ENCODE measurements at places on chromosomes 2 and 18.

- no peak for DNase-seq
These were observed 14.7 kb downstream of the CDK15 start for GRCh38 chr2:201821080-201821479.

- no peak for DNase-seq
These were observed 1155.4 kb downstream of the BCL11A start for GRCh38 chr2:59398081-59398480.

GRCh38 chr2:19574778-19575260 lies 216.4 kb upstream of the OSR1 start:
- no peak for DNase-seq

DNA sequence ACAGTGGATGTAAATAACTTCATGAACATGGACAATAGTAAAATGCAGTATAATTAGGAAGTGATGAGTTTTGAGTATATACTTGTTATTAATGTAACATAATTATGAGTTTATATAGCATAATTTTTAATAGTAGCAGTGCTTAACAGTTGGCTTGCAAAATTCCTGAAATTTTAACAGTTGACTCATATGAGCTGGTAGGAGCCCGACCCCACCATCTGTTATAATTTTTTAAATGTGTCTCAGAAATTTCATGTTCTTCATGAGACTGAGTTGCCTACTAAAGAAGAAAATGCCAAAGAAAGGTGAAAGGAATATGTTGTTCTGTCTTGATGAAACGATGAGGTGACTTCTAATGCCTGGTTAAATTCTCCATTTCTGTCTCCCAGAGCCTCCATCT lies 62.6 kb downstream of the ITGB1BP1 start:
- peak; percentile 54 for DNase-seq

GRCh38 chr2:55010149-55010591 lies 40.1 kb downstream of the RTN4 start:
- DNase-seq = peak; percentile 70

DNA sequence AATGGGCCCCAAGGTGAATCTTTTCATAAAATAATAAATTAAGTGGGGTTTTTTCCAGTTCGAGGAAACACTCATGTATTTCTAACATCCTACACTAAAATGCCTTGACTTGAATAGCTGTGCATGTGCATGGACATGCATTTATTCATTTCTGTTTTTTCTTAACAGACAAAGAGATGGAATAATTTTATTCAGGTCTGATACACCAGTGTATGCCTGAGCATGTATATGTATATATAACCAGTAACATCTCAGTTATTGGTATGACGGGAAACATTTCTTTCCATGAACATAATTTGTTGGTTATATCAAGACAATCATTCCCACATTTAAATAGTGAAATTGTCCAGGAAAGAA lies 468.7 kb upstream of the TNP1 start:
- DNase-seq = no peak

GRCh38 chr18:35022426-35023001 lies 18.7 kb upstream of the MAPRE2 start:
- DNase-seq = no peak

DNA sequence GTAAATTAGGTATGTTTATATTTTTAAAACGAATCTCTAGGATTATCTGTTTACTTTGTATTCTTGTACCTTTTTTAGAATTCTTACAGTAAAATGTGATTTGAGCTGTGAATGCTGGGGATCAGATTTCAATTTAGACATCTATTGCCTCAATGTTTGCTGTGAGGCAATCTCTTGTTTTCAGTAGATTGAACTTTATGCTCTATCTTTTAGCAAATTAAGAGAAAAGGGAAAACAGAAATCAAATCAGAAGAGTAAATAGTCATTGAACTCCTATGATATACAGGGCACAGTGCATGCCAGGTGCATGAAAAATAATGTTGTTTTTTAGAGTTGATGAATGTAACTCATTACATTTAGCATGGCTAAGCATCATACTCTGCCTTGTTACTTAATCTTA lies 39.5 kb downstream of the ZC3H6 start:
- no peak for DNase-seq

DNA sequence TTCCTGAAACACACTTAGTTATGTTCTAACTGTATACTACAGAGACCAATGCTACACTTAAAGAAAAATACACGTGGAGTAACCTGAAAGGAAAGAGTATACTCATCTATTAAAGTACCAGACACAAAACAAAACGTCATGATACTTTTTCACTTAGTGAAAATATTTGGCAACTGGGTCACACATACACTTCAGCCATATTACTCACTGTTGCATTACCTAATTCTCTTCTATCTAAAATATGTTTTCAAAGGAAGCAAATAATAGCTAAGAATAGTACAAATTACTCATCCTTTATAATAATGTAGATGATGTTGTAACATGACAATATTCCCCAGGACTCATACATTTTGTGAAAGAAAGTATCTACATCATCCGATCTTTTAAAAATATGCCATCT lies 76.5 kb upstream of the EPB41L3 start:
- DNase-seq = no peak

DNA sequence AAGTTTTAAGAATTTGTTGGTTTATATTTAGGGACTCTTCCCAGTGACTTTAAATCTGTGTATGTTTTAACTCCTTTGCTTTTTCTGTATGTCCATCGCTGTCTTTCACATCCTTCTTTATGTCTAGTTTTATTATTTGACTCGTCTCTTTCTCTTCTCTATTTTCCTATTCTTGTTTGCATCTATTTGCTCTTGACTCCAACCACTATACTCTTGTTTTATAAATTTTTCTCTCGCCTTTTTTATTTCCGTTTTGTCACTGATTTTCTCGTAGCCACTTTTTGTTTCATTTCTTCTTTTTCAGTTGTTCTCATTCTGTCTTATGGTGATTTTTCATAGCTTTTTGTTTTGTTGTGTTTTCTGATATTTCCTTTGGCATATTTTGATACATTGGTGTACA lies 170.5 kb upstream of the NETO1 start:
- no peak for DNase-seq

DNA sequence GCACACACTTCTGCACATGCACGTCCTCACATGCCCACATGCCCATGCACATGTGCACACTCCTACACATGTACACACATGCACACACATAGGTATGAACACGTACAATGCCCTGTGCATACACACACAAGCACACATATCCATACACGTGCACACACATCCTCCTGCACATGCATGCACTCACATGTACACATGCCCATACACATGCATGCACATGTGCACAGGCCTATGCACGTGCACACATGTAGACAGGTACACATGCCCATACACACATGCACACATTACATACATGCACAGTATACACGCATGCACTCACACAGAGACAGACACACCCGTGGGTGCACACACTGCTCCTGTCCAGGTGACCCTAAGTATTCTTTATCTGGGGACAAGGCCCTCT lies 34.3 kb downstream of the GPC1 start:
- DNase-seq = no peak

DNA sequence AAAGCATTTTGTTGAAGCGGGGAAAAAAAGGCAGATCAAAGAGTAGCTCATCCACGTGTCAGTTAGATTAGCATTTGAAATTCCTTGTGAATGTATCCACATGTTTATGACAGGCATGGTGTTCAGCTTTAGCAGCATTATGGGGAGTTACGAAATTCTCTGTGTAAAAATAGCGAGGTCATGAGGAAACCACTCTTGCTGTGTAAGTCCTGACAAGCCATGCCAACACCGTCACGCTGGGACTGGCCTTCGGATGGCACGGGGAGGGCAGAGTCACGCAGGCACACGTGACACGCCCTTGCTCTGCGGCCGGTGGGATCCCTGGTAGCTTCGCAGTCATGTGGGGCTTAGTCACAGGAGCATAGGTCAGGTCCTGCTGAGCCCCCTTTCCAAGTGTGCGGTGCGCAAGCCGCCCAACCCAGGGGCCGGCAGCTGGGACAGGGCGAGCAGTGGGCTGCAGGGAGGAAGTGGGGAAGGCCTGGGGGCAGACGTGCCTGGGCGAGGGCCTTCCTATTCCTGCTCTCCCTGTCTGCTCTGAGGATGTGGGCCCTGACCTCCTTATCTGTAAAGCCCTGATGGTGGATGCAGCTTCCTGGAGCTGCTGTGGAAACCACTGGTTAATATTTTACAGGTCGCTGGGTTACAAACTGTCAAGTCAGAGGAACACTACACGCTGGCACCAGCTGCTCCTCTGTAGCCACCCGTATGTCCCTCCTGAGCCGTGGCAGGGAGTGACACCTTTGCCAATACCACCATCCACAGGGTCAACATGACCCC lies 18.0 kb downstream of the MBP start:
- no peak for DNase-seq

DNA sequence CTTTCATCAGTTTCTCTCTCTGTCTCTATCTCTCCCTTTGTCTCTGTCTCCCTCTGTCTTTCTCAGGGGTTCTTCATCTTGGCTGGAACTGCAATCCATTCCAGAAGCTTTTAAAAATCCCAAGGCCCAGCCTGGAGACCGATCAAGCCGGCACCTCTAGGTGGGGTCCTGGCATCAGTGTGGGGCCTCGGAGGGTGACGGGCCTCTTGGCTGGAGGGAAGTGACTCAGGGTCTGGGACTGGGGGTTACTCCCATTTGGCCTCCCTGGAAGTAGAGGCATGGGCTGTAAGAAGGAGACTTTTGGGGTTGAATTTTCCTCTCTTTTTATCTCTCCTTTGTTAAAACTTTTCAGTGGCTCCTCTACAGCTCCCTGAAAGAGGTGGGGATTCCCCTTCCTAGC lies 52.8 kb upstream of the OTOF start:
- DNase-seq = no peak

DNA sequence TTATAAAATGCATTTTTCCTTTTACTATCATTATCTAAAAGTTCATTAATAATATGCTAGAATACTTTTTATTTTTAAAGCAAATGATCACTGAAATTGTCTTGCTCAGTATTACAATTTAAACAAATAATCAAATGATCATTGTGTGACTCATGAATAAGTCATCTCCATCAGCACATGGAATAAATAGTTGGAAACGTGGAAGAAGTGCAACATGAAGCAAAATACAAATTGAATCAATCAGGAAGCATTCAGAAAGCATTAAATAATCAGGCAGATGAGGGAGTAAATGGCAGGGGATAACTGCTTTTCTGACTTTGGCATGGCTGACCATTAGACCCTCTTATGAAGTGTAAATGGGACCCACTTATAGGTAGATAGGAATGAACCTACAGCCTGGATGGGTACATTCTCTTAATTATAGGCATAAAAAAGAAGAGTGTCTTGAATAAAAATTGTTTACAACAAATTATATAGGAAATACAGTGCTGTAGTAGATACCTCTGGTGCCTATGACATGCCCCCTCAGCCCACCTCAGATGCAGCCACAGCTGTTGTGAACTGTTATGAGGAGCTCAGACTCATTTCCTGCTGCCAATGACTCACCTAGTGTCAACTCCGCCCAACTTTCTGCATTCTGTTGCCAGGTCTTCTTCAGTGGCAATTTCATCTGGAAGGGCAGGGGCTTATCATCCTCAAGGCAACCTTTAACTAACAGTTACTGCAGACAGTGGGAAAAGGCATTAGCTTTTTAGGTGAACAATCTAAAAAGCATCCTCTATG lies 936.0 kb downstream of the TRIB2 start:
- no peak for DNase-seq

GRCh38 chr2:191617575-191617974 lies 60.4 kb upstream of the NABP1 start:
- no peak for DNase-seq

DNA sequence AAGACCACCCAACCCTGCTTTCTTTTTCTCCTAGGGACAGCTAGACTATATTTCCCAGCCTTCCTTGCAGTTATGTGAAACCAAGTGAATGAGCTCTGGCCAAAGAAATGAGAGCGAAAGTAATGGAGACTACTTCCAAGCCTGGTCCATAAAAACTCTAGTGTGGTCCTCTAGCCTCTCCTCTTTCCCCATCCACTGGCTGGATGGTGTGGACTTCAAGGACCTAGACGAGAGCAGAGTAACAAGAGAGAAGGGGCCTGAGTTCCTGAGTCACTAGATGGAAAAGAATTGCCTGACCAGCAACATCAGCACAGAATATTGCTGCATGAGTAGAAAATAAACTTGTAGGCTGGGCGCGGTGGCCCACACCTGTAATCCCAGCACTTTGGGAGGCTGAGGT lies 2.9 kb upstream of the TMSB10 start:
- DNase-seq = no peak

DNA sequence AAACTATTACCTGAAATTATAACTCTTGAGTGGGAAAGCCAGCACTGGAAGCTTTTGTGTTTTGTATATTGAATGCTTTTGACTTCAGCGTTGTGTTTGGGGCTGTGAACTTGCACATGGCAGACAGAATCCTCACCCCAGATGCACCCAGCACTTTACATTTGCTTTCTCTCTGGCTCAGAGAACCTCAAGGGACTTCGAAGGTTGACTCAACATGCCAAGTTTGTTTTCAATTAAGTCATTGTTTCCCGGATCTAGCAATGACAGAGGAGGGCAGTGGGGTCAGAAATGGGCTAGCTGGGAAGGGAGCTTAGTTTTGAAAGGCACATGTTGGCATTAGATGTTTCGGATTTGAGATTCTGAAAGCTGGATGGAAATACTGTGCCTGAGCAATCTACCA lies 22.4 kb downstream of the TET3 start:
- no peak for DNase-seq

- peak; percentile 28 for DNase-seq
These were observed 1067.4 kb upstream of the DDX18 start for GRCh38 chr2:116747103-116747502.

GRCh38 chr18:34120294-34120693 lies 104.4 kb downstream of the NOL4 start:
- no peak for DNase-seq

- DNase-seq = no peak
These were observed 34.7 kb downstream of the MYT1L start for GRCh38 chr2:2296400-2296799.

GRCh38 chr2:71531522-71532047 lies 78.2 kb downstream of the DYSF start:
- DNase-seq = no peak

- DNase-seq = no peak
These were observed 108.3 kb upstream of the NRP2 start for GRCh38 chr2:205574001-205574400.

DNA sequence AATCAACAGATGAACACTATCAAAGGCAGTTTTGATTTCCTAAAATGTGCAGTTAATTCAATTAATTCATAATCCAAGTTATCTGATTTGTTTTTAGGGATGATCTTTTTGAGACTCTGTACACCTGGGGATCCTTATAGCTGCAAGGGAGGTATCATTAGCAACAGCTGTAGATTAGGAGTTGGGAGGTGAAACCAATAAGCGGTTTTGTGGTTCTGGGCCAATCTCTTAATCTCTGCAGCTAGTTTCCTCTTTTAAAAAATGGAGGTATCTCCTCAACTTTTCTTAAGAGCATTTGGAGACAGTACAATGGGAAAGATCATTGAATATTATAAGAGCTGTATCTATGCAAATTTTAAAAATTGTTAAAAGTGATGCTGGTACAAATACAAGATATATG lies 126.0 kb downstream of the MC4R start:
- DNase-seq = no peak

- DNase-seq = no peak
These were observed 6.9 kb downstream of the ZNF516 start for GRCh38 chr18:76488190-76488589.

DNA sequence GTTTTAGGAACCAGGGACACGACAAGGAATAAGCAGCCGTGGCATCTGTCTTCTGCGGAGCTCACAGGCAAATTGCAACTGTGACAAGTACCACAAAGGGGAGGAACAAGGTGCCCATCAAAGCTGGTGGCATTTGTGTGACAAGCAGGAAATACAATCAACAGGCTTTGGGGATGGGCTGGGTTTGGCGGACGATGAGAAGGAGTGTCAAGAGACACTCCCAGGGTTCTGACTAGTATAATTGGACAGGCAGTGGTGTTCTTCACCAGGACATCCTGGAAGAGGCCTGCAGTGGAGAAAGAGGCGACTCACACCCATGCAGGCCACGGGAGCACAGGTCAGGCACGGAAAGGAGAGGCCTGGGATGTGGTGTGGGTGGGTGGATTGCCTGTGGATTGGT lies 14.2 kb upstream of the SPATA3 start:
- no peak for DNase-seq
